ENCODE measurements at places on chromosomes 4 and X. TPM values are rescaled to one million over a fixed set of nuclear protein-coding genes. Genes with fewer than 3 reads are reported as not detected.
A peak's percentile ranks its signal among the peaks of the same experiment; 100 is the strongest.

GRCh38 chrX:15507005-15507404, 6.4 kb downstream of the BMX start:
- no peak overlapping the region for H3K27ac ChIP-seq
- H3K36me3 ChIP-seq, result no peaks in the 10 kb centered on the region
- peaks cover 6% of the 10 kb centered on the region for H3K27me3 ChIP-seq
- H3K4me3 ChIP-seq, result no peak overlapping the region

GSX2 gene
- not detected for total RNA-seq

GRCh38 chrX:55813150-55813549, 95.6 kb downstream of the RRAGB start:
- H3K4me1 ChIP-seq, result no peaks in the 10 kb centered on the region
- H3K36me3 ChIP-seq, result no peaks in the 10 kb centered on the region
- H3K4me3 ChIP-seq, result no peak overlapping the region

TLR8 gene
- not detected for total RNA-seq

DNA sequence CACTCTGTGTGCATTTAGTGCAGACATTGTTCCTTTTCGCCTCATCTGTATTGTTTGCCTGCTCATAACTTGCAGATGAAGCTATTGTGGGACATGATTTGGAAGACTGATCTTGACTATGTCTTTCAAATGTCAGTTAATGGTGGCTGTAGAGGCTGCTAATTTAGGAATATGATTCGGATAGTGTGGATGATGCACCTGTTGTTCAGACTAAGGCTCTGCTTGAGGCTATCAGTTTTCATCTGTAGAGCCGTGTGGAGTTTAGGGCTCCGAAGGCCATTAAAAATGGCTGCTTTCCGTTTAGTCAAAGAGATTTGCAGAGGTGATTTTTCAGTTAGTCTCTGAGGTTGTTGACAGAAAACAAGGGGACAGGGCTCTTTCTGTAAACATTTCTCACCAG, 102.0 kb downstream of the GBA3 start:
- DNase-seq, result no peak
- peaks cover 2% of the 10 kb centered on the region for H3K27me3 ChIP-seq
- H3K36me3 ChIP-seq, result no peaks in the 10 kb centered on the region
- H3K4me1 ChIP-seq, result no peaks in the 10 kb centered on the region
- no peak overlapping the region for H3K27ac ChIP-seq

ADGRL3 gene
- total RNA-seq, result not detected

DNA sequence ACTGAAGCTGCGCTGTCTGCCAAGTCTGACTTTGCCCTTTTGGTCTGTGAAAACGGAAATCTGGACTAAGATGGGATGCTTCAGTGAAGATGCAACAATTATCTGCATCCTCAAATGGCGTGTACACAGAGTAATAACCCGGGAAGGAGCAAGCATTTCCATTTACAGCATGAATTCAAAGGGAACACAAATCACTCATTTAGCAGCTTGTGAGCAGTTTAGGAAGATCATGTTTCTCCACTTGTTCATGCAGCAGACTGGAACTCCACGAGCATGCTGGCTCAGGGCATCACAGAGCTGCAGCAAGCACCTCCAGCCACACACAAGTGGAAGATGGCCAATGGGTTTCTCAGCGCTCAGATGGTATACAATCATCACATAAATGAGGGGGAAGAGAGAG, 175.5 kb downstream of the NLGN4X start:
- H3K4me3 ChIP-seq, result no peak overlapping the region
- H3K36me3 ChIP-seq, result no peaks in the 10 kb centered on the region
- no peaks in the 10 kb centered on the region for H3K4me1 ChIP-seq
- no peak overlapping the region for H3K27ac ChIP-seq
- no peaks in the 10 kb centered on the region for H3K27me3 ChIP-seq

ARHGAP24 gene
- total RNA-seq, result not detected

DNA sequence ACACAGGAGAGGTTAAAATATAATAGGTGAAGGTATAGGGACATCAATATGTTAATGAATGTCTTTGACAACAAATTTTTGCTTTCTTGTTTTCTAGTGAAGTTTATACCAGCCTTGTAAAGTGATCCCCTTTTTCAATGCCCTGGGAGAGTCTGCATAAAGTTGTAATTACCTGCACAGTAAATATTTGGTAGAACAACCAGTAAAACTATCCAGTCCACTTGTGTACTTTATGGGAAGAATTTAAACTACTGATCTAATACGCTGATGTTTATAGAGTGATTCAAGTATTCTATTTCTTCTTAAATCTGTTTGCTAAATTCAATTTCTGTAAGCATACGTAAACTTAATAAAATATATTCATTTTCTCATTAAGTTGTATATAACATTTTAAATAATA, 103.3 kb downstream of the GPM6A start:
- H3K36me3 ChIP-seq, result no peaks in the 10 kb centered on the region
- H3K27me3 ChIP-seq, result no peaks in the 10 kb centered on the region
- DNase-seq, result no peak
- H3K4me1 ChIP-seq, result no peaks in the 10 kb centered on the region
- no peak overlapping the region for H3K4me3 ChIP-seq

GRCh38 chr4:168759959-168760527, 250.0 kb downstream of the CBR4 start:
- no peaks in the 10 kb centered on the region for H3K36me3 ChIP-seq
- peak; percentile 6 for DNase-seq
- no peak overlapping the region for H3K27ac ChIP-seq
- H3K4me1 ChIP-seq, result peaks cover 8% of the 10 kb centered on the region

ASB11 gene
- not detected for total RNA-seq

DNA sequence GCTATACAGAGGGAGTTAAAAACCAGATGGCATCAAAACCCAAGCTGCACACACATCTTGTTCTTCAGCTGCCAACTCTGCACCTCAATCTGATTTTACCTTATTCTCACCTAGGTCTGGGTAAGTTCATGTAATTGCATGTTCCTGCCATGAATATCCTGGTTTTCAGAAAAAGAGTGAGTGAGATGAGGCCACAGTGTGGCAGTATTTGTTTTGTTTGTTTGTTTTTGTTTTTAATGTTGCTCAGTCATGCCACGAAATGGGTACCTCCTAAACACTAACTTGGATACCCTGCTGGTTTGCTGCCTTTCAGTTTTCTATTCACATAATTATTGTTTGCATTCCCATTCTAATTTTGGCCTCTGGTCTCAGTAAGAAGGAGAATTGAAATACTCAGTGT, 22.5 kb downstream of the TMEM164 start:
- no peak for DNase-seq
- H3K4me3 ChIP-seq, result no peak overlapping the region
- no peaks in the 10 kb centered on the region for H3K27me3 ChIP-seq
- no peak overlapping the region for H3K27ac ChIP-seq
- H3K36me3 ChIP-seq, result peaks cover 9% of the 10 kb centered on the region

- H3K36me3 ChIP-seq, result no peaks in the 10 kb centered on the region
- no peak overlapping the region for H3K27ac ChIP-seq
- H3K4me1 ChIP-seq, result no peaks in the 10 kb centered on the region
- DNase-seq, result no peak
These were observed 441.0 kb upstream of the FRG1 start for GRCh38 chr4:189499696-189500095.

NRK gene
- total RNA-seq, result not detected

- no peak overlapping the region for H3K27ac ChIP-seq
- H3K36me3 ChIP-seq, result no peaks in the 10 kb centered on the region
These were observed 279.0 kb downstream of the ANKRD50 start for GRCh38 chr4:124433500-124433899.

DNA sequence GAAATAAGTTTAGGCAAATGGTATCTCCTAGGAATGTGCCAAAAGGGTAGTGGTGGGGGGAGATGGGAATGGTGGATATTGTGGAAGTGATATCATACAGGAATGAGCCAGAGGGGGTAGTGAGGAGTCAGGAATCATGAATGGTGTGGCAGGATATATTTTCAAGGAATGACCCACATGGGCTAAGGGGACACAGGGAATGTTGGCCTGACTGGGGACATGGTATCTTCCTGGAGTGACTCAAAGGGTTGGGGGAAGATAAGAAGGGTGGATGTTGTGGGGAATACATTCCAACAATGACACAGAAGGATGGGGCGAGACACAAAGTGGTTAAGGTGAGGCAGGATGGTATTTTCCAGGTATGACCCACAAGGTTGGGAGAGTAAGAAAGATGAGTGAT, 60.6 kb downstream of the MAOA start:
- no peaks in the 10 kb centered on the region for H3K4me1 ChIP-seq
- H3K36me3 ChIP-seq, result no peaks in the 10 kb centered on the region

DNA sequence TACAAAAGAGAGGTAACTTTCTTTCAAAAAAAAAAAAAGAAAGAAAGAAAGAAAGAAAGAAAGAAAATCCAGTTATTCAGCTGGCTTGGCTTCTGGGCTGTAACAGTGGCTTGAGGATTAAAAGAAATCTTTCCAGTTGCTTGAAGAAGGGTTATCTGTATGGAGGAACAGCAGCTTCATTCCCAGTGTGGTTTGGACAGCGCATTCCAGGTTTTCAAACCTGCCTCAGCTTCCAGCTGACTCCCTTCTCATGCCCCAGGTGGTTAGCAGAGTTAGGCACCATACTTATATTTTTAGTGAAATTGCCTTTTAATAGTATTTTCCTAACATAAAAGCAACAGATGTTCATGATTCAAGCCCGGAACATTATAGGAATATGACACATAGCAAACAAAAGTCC, 48.6 kb downstream of the TMEM164 start:
- DNase-seq, result no peak
- peaks cover 14% of the 10 kb centered on the region for H3K4me1 ChIP-seq
- H3K27ac ChIP-seq, result no peak overlapping the region
- peaks cover 10% of the 10 kb centered on the region for H3K36me3 ChIP-seq
- no peaks in the 10 kb centered on the region for H3K27me3 ChIP-seq
- no peak overlapping the region for H3K4me3 ChIP-seq

MTCP1 gene
- total RNA-seq, result 9.3 TPM

GRCh38 chr4:168923526-168924194, 86.4 kb downstream of the CBR4 start:
- no peaks in the 10 kb centered on the region for H3K4me1 ChIP-seq
- H3K36me3 ChIP-seq, result no peaks in the 10 kb centered on the region
- H3K27ac ChIP-seq, result no peak overlapping the region
- no peak overlapping the region for H3K4me3 ChIP-seq

DNA sequence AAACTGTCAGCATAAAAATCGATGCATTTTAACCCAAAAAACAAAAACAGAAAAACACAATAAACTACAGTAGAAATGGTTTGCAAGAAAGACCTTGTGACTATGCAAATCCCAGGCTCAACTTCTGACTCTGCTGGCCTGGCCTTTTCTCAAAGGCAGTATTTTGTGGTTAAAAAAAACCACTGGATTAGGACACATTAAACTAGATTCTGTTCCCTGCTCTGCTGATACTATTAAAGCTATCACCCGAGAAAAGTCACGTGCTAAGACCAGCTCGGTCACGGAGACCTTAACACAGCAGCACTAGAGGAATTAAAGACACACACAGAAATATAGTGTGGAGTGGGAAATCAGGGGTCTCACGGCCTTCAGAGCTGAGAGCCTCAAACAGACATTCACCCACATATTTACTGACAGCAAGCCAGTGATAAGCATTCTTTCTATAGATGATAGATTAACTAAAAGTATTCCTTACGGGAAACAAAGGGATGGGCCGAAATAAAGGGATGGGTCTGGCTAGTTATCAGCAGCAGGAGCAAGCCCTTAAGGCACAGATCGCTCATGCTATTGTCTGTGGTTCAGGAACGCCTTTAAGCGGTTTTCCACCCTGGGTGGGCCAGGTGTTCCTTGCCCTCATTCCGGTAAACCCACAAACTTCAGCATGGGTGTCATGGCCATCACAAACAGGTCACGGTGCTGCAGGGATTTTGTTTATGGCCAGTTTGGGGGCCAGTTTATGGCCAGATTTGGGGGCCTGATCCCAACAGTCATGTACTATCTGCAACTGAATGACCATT, 16.1 kb downstream of the CBR4 start:
- H3K36me3 ChIP-seq, result peaks cover 20% of the 10 kb centered on the region
- H3K4me1 ChIP-seq, result no peaks in the 10 kb centered on the region
- DNase-seq, result no peak
- no peaks in the 10 kb centered on the region for H3K27me3 ChIP-seq
- no peak overlapping the region for H3K4me3 ChIP-seq

DNA sequence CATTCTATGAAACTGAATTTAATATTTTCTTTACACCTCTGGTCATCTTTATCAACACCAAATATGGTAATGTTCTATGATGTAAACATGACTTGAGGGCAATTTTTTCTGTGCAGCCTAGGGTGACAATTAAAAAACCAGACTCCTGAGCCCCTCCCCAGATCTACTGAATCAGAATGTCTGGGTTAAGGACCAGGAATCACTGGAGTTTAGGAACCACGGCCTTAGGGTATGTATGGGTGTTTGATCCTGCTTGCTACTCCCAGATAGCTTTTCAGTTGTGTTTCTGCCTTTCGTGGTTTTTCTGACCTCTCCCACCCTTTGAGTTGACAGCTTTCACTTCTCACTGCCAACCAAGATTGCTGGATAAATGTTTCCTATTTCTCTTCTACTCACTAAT, 332.2 kb downstream of the DHX15 start:
- H3K27me3 ChIP-seq, result peaks cover 5% of the 10 kb centered on the region
- H3K4me3 ChIP-seq, result no peak overlapping the region
- H3K4me1 ChIP-seq, result no peaks in the 10 kb centered on the region
- H3K27ac ChIP-seq, result no peak overlapping the region

DNA sequence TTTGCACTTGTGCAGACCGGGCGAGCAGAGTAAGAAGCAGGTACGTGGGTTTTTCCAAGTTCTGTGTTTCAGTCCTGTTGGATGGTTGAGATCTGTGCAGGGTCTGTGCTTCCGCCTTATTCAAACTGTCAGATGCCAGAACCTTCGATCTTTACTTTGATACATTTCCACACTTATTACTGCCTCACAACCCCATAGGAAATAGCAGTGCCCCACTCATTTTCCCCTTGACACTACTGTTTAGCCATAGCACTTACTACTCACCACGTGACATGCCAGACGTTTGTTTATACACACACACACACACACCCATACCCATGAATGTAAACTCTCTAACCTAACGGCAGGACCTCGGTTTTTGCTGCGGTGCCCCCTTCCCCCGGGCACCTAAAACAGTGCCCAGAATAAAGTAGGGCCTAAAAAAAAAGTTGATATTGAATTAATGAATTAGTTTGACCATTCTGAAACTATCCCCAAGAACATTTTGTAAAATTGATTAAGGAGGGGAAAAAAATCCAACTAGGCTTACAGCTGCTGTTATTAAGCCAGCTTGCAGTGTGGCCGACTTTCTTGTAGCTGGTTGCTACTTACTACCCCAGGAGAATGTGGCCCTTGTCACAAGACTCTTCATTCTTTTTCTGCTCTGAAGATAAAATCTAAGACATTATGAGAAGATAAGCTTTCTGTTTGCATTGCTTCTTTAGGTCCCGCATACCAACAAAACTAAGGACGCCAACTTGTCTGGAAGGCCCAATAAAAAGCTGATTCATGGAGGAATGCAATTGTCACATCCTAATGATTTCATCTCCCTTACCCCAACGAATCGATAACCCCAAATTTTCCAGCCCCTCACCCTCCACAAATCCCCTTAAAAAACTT, 704 bp upstream of the SEPSECS start:
- peaks cover 37% of the 10 kb centered on the region for H3K4me1 ChIP-seq
- H3K4me3 ChIP-seq, result peak overlapping the region; percentile 85
- peaks cover 25% of the 10 kb centered on the region for H3K36me3 ChIP-seq
- H3K27ac ChIP-seq, result peak overlapping the region; percentile 91

Measured in activated CD4-positive, alpha-beta T cell treated with anti-CD3 and anti-CD28 coated beads for 36 hours (primary cell).